KBM-7 (cell line): ENCODE measurements at places on chromosomes 13 and 19.
A peak's percentile ranks its signal among the peaks of the same experiment; 100 is the strongest.

DNA sequence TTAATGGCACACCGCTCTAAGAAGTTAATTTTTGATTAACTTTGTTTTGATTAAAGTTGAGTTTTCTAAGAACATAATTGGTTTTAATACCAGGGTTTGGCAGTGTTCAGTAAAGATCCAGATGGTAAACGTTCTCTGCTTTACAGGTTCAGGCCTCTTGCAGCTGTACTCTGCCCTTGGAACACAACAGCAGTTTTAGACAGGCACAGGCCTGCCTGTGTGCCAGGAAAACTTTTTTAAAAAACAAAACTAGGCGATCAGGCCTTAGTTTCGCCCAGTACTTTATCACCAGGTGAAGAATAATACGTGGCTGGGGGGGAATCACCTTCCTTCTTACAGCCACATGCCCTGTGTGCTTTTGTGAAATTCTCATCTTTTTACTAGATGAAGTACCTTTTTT lies 38.0 kb upstream of the TEX29 start:
- no peak for DNase-seq

DNA sequence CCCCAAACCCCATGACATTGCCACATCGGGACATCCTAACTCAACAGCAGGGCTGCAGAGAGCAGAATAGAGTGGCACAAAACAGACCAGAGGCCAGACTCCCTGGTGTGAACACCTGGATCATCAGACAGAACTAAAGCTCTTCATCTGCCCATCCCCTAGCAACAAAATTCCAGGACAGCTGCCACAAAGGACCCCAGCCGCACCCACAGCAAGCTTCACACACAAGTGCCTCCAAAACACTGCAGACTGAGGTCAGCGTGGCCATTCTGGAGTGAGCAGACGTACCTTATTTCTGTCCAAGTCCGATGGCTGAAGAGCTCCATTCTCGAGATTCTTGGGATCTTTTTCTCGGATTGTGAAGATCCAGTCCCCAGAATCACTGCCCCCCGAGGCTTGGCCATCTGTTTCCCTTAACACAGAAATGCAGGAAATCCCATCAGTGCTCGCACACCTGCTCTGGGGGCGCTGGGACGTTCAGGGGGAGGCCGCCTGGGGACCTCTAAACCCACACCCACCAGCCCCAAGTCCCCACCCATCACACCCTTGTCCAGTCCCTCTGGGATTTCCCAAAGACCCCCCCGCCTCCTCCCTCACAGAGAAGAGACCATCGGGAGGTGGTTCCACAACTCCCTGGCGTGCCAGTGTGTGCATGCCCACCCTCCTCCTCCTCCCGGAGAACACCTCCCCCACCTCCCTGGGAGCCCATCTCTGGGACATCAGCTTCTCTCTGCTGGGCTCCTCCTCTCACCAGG lies 115.2 kb downstream of the STK24 start:
- no peak for DNase-seq

DNA sequence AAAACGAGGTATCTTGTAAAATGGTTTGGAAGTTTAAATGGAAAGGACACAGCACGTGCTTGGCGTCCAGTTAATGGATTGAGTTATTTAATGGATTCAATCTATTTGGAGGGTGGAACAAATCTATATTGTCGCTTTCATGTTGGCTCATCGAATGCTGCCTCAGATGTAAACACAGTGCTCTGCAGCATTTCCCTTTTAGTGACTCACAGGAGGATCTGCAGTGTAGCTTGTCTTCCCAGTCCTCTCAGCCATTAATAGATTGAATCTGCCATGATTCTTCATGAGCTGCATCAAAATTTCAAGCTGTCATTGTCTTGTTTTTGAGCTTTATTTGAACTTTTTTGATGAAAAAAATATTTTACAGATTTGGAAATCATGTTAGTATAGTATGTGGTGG lies 44.7 kb downstream of the DHRS12 start:
- no peak for DNase-seq

GRCh38 chr19:42568006-42568405 lies 26.7 kb downstream of the CEACAM8 start:
- peak; percentile 50 for DNase-seq

- no peak for DNase-seq
Measured at GRCh38 chr13:35283856-35284255, 192.6 kb downstream of the MAB21L1 start.

- peak; percentile 87 for DNase-seq
Measured at GRCh38 chr13:20197361-20197834, 4.7 kb upstream of the GJB2 start.
